Activated T-cell treated with anti-CD3 and anti-CD28 coated beads, Interleukin-2, amount 50 U/mL, for 72 hours (primary cell): ENCODE measurements at places on chromosomes 3 and 15. TPM values are rescaled to one million over a fixed set of nuclear protein-coding genes. Genes with fewer than 3 reads are reported as not detected.

GOLGA6L10 gene
- total RNA-seq: 2.5 TPM

ZPLD1 gene
- total RNA-seq: 0.17 TPM

RYR3 gene
- not detected for total RNA-seq

BTLA gene
- total RNA-seq: 17.5 TPM

TMEM207 gene
- total RNA-seq: not detected

SERF2 gene
- 520 TPM for total RNA-seq

ACAA1 gene
- total RNA-seq: 52.9 TPM

CKMT1B gene
- total RNA-seq: not detected

LDHAL6B gene
- not detected for total RNA-seq

PRRT3 gene
- 7.9 TPM for total RNA-seq

CYP19A1 gene
- total RNA-seq: not detected

BNC1 gene
- not detected for total RNA-seq

SLC28A1 gene
- not detected for total RNA-seq

SERINC4 gene
- total RNA-seq: 0.23 TPM

FOXB1 gene
- total RNA-seq: 6.0 TPM

TICRR gene
- 18.5 TPM for total RNA-seq

EIF4G1 gene
- total RNA-seq: 274 TPM

KY gene
- not detected for total RNA-seq

PRR23A gene
- not detected for total RNA-seq

MEF2A gene
- total RNA-seq: 24.1 TPM

PIGBOS1 gene
- 14.5 TPM for total RNA-seq

CHRM5 gene
- total RNA-seq: not detected

PRTG gene
- total RNA-seq: 0.25 TPM

MUC4 gene
- 0.42 TPM for total RNA-seq

CPEB1 gene
- 1.1 TPM for total RNA-seq

CHRNB4 gene
- total RNA-seq: not detected

POLG gene
- 74.1 TPM for total RNA-seq

P2RY1 gene
- 2.4 TPM for total RNA-seq

STRA6 gene
- total RNA-seq: 0.43 TPM

STARD9 gene
- total RNA-seq: 5.1 TPM
